Activated CD4-positive, alpha-beta T cell treated with anti-CD3 and anti-CD28 coated beads, Interleukin-2, amount 50 U/mL, for 16 hours (primary cell): ENCODE measurements at places on chromosomes 5 and 9.

DNA sequence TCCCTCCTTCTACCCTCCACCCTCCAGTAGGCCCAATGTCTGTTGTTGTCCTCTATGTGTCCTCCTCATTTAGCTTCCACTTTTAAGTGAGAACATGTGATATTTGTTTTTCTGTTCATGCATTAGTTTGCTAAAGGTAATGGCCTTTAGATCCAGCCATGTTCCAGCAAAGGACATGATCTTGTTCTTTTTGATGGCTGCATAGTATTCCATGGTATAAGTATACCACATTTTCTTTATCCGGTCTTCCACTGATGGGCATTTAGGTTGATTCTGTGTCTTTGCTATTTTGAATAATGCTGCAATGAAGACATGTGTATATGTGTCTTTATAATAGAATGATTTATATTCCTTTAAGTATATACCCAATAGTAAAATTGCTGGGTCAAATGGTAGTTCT lies 232.5 kb upstream of the PRR16 start:
- DNase-seq = no peak

- no peak for DNase-seq
Measured at GRCh38 chr9:103889989-103890388, 204.1 kb upstream of the SMC2 start.

- no peak for DNase-seq
Measured at GRCh38 chr5:116291271-116291670, 206.4 kb downstream of the COMMD10 start.

DNA sequence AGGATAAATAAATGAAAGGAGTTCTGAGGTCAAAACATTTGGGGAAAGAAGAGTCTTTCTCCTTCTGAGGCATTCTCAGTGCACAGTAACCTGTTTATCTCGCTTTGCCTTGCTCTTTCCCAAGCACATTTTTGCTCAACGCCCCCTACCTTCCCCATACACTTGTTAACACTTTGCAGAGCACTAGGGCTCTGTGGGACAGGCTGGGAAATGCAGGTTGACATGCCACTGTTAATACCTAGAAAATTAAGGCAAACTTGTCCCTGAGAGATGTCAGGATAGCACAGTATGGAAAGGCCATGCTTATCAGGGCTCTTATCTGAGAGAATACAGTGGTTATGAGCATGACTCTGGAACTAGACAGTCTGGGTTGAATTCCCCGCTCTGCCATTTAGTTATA lies 152.0 kb downstream of the DOCK8 start:
- no peak for DNase-seq

GRCh38 chr5:142186857-142187594 lies 78.4 kb downstream of the NDFIP1 start:
- no peak for DNase-seq

- no peak for DNase-seq
Measured at GRCh38 chr5:158854260-158854783, 245.4 kb downstream of the EBF1 start.

DNA sequence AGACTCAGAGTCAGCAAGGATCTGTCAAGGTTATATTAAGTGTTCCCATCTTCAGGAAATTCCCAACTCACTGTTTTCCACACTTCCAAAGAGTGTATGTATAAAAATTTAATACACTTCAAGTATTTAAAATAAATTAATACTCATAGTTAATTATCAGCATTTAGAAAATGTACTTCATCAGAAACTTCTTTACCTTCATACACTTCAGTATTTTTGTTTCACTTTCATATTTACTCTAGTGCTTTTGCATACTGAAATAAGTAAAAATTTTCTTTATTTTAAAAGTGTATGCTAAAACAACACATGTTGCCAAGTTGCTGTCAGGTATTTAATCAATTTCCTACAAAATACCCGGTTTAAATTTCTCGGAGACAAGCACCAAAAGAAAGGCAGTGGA lies 16.5 kb downstream of the RICTOR start:
- no peak for DNase-seq

DNA sequence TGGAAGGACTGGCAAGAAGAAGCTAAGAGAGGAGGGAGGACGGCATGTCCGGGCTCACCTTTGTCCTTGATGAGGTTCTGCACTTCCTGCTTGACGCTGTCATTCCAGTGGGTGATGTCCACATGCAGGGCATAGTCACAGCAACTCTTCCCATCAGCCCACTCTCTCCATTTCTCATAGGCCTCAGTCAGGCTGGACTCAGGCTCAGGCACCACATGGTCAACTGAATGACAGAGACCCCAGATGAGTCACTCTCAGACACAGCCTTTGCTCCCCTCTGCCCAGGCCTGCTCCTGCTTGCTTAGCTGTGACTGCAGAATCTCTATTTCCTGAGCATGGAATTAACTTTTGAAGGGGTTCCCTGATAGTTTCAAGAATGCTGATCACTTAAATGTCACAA lies 94.2 kb downstream of the DPYSL3 start:
- no peak for DNase-seq

DNA sequence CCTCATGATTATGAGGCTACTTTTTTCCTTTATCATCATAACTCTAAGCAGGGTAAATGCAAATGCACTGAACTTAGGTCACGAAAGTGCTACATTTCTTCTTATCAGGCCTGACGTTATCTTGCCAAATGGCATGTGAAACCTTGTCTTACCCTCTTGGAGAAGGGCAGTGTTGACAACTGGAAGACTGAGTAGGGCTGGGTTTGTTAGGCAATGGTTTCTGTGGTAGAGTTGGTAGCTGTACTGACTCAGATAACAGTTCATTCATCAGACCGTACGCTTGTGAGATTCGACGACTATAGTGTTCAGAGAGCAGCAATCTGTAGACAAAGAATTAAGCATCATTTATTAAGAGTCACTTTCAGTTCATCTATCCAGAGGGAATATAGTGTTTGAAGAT lies 127.7 kb downstream of the CPLANE1 start:
- peak; percentile 11 for DNase-seq

GRCh38 chr5:68465934-68466551 lies 250.5 kb downstream of the PIK3R1 start:
- DNase-seq = no peak

- DNase-seq = peak; percentile 35
Measured at GRCh38 chr5:157670662-157671591, at the start of gene C5orf52. Gene C5orf52, plus strand, starts transcription at chr5:157671533. Its CDS starts 82 bp downstream, at chr5:157671615.

- DNase-seq = no peak
Measured at GRCh38 chr5:1726956-1727355, 72.7 kb downstream of the MRPL36 start.

DNA sequence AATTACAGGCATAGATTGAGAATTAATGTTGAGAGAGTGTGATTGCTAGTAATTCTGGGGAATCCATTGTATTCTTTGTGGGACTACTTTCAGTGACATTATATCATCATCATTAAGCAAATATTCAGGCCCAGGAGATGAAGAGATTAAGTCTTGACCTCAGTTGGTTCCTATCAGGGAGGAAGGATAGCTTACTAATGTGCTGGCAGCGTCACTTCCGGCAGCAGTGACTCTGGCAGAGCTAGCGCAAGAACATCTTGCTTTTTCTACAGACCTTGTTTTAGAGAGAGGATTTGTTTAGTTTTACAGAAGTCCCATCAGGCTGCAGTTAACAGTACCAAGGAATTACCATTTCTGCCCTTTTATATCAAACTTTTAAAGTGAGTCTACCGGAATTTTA lies 20.3 kb downstream of the OSTF1 start:
- DNase-seq = no peak

- peak; percentile 7 for DNase-seq
Measured at GRCh38 chr5:115349001-115349817, 52.8 kb upstream of the CCDC112 start.

DNA sequence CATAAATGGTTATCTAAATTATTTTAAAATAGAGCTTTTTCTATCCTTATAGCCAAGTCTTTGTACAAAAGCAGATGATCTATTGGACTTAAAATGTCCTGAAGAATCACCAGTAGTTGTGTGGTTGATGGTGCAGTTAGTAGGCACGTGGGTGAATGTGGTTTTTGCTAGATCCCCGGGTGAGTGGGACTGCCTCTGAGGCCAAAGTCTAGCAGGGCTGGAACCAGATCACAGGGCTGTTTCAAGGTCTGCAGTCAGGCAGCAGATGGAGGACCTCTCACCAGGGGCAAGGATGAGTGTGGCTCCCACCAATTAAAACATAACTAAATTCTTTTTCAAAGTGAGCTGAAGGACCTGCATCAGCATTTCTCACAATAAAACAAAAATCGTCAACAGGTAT lies 604.7 kb upstream of the FTMT start:
- DNase-seq = no peak

- DNase-seq = no peak
Measured at GRCh38 chr9:70049236-70049635, 5.6 kb downstream of the MAMDC2 start.

DNA sequence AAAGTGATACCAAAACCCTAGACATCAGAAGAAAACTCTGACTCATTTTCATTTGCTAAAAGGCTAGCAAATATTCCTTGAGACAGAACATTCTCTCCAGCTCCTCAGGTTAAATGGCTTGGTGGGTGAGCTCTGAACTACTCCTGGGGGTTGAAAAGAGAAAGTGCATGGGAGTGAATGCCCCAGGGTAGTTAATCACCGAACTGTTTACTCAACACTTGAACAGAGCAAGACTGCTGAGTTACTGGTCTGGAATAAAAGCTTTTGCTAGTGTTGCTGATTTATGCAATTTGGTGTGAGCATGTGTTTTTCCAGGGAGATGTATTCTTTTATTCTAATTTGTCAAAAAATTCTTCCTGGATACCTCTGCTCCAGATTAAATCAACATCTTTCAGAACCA lies 88.3 kb upstream of the PRDM9 start:
- no peak for DNase-seq

- no peak for DNase-seq
Measured at GRCh38 chr9:107976767-107977166, 487.2 kb upstream of the KLF4 start.

- no peak for DNase-seq
Measured at GRCh38 chr5:9057406-9058000, 488.4 kb downstream of the SEMA5A start.

- DNase-seq = no peak
Measured at GRCh38 chr9:136193891-136194279, 11.0 kb downstream of the LHX3 start.

DNA sequence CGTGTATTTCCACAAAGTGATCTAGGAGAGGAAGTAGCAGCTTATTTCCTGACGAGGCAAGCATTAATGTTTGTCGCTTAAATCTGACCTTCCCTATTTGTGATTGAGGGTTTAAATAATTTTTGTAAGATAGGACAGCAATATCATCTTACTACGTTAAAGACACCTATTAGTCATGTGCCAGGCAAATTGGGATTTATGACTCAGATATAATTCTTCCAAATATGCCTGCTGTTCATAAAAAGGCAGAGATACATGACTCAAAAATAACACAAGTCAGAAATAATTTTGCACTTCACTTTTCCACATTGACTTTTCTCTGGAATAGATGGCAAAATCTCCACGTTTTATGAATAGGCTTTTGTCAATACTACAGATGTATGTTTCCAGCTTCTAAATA lies 43.0 kb upstream of the CDH12 start:
- DNase-seq = no peak

- DNase-seq = no peak
Measured at GRCh38 chr9:114051281-114051680, 26.8 kb downstream of the AMBP start.

- no peak for DNase-seq
Measured at GRCh38 chr9:73579823-73580222, 428.2 kb downstream of the ANXA1 start.

DNA sequence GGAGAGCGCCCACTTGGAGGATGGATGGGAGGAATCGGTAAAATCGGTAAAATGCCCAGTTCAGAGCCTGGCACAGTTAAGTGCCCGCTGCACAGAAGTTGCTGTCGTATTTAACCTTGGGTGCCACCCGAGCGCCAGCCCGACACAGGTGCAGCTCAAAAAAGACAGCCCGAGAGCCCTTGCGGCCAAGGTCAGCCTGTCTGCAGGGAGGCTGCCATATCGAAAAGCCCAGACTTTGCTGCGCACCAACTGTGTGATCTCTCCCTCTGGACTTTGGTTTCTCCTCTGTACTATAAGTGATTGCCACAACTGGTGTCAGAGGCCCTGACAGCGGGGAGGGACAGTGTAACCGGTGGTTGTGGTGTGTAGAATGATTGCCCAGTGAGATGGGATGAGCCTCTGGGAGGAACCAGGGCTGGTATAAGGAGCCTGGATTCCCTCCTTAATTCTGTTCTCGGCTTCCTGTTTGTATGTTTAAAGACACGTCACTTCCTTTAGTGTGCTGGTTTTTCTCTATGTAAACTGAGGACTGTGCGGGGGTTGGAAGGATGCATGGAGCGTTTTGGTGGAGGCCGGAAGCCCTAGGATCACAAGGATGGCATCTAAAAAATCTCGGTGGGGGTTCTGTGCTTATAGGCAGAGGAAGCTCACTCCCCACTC lies 792 bp downstream of the NTMT1 start:
- peak; percentile 46 for DNase-seq

- no peak for DNase-seq
Measured at GRCh38 chr5:32630867-32631491, 45.6 kb downstream of the SUB1 start.

GRCh38 chr5:149415066-149415967 lies 36.2 kb upstream of the IL17B start:
- no peak for DNase-seq

GRCh38 chr5:122906768-122907167 lies 61.4 kb downstream of the SNX24 start:
- DNase-seq = no peak

DNA sequence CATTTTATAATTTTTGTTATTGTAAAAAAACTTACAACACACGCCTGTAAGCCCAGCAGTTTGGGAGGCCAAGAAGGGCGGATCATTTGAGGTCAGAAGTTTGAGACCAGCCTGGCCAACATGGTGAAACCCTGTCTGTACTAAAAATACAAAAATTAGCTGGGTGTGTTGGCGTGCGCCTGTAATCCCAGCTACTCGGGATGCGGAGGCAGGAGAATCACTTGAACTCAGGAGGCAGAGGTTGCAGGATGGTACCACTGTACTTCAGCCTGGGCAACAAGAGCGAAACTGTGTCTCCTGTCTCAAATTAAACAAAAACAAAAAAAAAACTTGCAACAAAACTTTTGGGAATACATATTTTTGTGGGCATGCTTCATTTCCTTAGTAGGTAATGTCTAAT lies 164.6 kb downstream of the CACNA1B start:
- no peak for DNase-seq

DNA sequence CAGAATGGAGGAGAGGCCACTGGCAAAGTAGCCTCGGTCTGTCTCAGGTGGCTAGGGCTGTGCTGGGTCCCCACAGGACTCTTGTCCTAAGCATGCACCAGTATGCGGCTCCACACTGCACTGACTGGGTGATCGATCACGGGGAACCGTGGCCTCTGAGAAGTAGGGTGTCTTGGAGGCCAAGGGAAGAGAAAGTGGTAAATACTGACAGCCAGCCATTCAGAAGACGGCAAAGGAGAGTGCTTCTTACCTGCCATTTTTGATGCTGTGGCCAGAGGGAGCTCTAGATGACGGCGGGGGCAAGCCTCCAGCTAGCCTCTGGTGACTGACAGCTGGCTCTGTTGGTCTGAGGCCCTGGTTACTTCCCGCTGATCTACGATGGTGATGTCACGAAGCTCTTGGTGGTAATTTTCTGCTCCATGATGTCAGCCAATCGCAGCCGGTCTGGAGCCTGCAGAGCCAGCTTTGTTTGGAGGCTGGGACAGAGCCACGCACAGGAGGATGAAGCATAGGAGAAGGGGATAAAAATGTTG lies 40.4 kb upstream of the GADD45G start:
- DNase-seq = no peak

- DNase-seq = no peak
Measured at GRCh38 chr5:103397739-103398581, 139.4 kb downstream of the MACIR start.

- no peak for DNase-seq
Measured at GRCh38 chr5:30572279-30572678, 621.2 kb upstream of the CDH6 start.

- no peak for DNase-seq
Measured at GRCh38 chr5:41841325-41841724, 28.9 kb downstream of the OXCT1 start.
